T-helper 22 cell (primary cell): ENCODE measurements at places on chromosomes 16 and 17.
A peak's percentile ranks its signal among the peaks of the same experiment; 100 is the strongest.

- DNase-seq = no peak
Measured at GRCh38 chr17:31686495-31686894, 172.5 kb downstream of the COPRS start.

- no peak for DNase-seq
Measured at GRCh38 chr17:48611681-48612455, 1.1 kb upstream of the HOXB7 start.

DNA sequence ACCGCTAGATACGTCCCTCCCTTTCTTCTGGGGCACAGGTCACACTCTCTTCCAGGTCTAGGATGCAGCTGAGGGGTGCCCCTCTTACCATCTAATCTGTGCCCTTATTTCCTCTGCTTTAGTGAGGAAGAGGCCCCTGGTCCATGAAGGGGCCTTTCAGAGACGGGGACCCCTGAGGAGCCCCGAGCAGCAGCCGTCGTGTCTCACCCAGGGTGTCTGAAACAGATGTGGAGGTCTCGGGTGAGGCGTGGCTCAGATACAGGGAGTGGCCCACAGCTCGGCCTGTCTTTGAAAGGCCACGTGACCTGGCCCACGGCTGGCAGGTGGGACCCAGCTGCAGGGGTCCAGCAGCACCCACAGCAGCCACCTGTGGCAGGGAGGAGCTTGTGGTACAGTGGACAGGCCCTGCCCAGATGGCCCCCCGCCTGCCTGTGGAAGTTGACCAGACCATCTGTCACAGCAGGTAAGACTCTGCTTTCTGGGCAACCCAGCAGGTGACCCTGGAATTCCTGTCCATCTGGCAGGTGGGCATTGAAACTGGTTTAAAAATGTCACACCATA lies 15.6 kb downstream of the SCGB1C2 start:
- no peak for DNase-seq

DNA sequence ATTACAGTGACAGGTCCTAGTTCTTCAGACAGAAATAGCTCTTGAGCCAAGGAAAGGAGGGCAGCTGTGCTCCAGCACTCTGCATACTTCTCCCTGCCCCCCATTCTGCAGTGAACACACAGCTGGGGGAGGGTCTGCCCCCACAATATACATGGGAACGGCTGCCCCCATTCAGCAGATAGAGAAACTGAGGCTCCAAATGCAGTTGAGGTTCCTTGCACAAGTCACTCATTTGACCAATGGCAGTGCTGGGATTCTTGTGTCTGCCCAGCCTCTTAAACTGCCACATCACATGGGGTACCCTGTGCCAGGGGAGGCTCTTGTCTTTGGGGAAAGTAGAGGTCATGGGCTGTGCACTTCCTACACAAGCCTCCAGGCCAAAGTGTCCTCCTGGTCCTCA lies 10.9 kb upstream of the PDP2 start:
- no peak for DNase-seq

GRCh38 chr17:50117202-50118051 lies 12.5 kb downstream of the SAMD14 start:
- peak; percentile 19 for DNase-seq

DNA sequence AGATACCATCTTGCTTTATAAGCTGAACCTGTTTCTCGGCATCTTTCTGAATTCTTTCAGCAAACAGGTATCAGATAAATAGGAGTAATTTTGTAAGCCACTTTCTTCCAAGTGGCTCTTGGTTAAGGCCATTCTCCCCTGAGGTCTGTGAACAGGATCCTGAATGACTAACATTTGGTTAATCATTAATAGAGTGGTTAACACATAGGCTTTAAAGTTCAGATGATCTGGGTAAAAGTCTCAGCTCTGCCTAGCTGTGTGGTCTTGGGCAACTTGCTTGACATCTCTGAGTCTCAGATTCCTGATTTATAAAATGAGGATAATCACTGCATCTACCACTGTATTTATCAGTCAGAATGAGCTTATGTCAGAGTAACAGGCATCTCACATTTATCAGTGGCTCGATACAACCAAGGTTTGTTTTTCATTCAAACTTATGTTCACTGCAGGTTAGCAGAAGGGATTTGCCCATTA lies 44.4 kb upstream of the ANKFN1 start:
- no peak for DNase-seq

GRCh38 chr17:35006345-35006744 lies 26.0 kb downstream of the LIG3 start:
- no peak for DNase-seq

DNA sequence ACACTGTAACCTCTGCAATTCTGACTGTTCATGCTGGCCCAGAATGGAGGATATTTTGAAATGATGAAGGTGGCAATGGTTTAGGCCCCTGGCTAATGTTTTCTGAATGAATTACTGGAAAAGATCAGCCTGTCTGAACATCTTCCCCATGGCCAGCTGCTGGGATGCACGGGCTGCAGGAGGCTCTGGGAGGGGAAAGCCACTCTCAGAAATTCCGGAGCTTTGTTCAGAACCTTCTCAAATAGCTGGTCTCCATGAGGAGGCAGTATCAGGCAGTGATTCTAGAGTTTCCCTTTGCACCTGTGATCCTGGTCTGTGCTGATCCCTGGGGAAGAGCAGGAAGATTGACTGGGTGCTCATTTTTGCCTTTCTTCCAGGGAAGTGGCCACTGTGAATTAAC lies 5.0 kb downstream of the SLC6A2 start:
- no peak for DNase-seq

- no peak for DNase-seq
Measured at GRCh38 chr17:60900688-60901087, 223.0 kb downstream of the BCAS3 start.

DNA sequence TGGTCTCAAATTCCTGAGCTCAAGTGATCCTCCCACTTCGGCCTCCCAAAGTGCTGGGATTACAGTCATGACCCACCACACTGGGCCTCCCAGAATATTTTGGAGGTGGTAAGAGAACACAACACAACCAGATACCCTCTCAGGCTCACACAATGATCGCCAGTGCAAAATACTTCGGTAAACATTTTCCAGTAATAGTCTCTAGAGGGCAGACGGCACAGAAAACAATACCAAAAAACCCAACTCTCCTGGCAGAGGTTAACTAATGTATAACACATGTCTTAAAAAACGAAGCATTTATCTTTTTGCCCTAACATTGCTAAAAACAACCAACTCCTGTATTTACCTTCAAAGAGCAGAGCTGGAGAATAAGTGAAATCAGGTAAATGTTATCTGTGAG lies 10.5 kb downstream of the NUFIP2 start:
- no peak for DNase-seq

GRCh38 chr16:51150165-51150887 lies 744 bp downstream of the SALL1 start:
- no peak for DNase-seq

GRCh38 chr17:49908782-49909714 lies 59.9 kb upstream of the DLX4 start:
- no peak for DNase-seq

- no peak for DNase-seq
Measured at GRCh38 chr17:48563385-48563838, 14.7 kb downstream of the HOXB4 start.
